Esophagus muscularis mucosa (tissue), 4 donors: ENCODE measurements at places on chromosomes 2 and 18. TPM values are rescaled to one million over a fixed set of nuclear protein-coding genes. Genes with fewer than 3 reads are reported as not detected.

DNA sequence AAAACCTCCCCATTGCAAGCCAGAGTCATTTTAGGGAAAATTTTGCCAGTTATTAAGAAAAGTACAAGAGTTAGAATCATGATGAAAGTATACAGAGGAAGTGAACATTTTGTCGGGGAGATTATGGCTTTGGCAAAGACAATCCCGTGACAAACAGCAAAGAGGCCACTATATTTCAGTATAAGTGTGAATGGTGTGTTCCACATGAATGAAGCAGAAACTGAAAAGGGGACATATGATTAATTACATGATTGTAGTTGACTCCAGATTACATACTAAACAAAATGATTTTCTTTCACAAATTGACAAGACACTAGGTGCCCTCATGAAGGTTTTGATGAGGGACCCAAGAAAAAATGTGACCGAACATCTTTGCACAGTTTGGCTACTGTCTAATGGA, 42.0 kb downstream of the SP140 start:
- DNase-seq: no peak

DNA sequence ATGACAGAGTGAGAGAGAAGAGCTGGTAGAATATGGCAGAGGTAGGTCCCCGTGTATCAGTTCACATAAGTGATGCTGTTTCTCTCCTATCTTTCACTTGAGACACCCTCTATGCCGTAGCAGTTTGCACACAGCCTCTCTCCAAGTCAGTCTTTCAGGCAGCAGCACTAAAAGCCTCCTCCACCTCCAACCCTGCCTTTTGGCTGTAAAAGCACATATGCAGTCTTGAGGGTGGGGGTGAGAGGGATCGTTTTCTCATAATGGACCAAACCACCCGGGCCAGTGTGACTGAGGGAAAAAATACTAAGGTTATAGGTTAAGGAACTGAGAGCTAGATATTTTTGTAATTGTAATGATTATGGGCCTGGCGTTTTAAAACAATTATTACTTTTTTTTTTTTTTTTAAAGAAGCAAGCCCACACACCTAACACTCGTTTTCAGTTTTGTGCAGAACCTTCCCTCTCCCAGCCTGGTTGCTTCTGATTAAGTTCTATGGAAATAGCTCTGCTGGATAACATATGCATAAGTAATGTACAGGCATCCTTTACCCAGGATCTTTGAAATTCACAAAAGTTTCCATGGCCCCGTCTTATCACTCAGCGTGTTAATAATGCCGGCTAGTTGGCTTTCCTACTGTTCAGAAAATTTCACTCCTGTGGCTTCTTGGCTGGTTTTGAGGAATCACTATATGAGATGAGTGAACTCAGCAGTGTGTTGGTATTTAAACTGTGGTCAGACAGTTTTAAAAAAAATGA, 112.2 kb upstream of the MEIS1 start:
- DNase-seq: no peak

GRCh38 chr2:121360566-121361300, 75.7 kb upstream of the TFCP2L1 start:
- no peak for DNase-seq

DNA sequence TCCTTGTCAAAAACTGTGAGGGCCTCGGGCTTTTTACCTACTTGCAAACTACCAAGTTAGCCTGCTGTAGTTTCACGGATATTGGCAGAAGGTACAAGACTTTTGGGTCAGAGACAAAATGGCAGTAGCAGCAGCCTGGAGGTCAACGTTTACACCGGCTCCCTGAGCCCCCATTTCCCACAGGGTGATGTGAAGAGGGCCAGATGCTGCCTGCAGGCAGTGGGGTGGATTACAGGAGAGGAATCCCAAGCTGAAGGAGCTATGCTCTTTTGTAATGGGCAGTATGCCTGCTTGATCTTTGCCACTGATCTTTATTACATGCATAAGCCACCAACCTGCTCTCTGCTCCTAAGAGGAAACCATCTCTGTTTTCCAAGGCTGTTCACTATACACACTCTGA, 29.5 kb upstream of the SP5 start:
- no peak for DNase-seq

DNA sequence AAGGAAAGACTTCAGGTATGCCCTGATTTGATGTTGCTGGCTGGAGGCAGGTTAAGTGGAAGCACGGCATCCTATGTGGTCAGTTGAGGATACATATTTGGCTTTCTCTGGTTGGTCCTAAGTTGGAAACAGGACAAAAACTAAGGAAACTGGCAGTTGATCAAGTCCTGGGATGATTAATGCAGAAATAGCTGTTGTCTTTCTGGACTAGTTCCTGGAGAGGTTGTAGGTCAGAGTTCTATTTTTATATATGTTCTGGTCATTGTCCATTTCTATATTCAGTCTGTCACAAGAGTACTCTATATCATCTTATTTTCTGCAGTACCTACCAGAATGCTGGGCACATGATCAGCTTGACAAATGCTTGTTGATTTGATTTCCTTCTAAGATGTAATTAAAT, 4.0 kb upstream of the SLC35F5 start:
- no peak for DNase-seq

DNA sequence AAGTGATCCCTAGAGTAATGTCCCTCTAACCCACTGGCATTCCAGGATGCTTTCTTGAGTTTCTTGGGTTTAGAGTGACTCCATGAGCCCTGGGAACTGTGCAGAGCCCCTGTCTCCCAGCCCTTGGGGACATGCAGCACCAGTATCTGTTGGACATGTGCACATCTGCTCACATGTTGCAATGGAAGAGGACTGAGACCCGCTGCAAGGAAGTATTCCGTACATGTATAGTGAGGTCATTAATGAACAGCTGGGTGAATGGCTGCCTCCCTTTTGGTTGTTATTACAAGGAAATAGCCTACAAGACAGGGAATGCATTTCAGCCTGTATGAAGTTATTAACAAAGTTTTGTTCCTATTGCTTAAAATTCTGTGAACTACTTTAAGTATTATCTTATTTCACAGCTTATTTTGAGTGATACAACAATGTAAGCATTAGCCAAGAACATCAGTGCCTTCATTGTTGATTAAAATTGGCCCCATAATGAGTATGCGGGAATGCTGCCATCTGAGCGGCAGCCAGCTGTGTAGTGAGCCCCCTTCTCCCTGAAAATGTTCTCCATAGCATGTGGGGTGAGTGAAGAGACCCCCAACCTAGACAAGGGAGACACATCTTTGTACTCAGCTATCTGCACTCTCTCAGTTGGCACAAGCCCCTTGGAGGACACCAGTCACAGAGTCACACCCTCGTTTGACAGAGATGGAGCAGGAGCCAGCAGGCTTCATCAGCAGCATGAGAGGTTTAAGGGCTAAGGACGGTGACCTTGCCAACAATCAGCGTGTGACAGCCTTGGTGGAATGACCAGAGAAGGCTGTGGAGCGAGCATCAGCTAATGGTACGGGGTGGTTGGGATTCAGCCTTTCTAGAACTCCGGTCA, 87.4 kb downstream of the FAM210A start:
- DNase-seq: no peak

- no peak for DNase-seq
Observed at GRCh38 chr2:178237488-178238153, 43.3 kb downstream of the OSBPL6 start.

DNA sequence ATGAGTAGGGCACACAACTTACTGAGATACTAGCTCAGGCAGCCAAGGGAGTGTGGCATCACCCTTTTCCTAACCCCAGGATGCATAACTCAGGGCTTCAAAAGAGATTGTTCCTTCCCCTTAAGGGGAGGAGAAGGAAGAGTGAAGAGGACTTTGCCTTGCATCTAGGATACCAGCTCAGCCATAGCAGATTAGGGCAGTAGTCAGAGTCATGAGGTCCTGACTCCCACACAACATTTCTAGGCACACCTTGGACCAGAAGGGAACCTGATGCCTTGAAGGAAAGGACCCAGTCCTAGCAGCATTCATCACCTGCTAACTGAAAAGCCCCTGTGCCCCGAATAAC, 1433.2 kb upstream of the TMEFF2 start:
- DNase-seq: no peak

- DNase-seq: peak; percentile 72
Observed at GRCh38 chr2:238657132-238658053, 190.5 kb upstream of the TWIST2 start.

DNA sequence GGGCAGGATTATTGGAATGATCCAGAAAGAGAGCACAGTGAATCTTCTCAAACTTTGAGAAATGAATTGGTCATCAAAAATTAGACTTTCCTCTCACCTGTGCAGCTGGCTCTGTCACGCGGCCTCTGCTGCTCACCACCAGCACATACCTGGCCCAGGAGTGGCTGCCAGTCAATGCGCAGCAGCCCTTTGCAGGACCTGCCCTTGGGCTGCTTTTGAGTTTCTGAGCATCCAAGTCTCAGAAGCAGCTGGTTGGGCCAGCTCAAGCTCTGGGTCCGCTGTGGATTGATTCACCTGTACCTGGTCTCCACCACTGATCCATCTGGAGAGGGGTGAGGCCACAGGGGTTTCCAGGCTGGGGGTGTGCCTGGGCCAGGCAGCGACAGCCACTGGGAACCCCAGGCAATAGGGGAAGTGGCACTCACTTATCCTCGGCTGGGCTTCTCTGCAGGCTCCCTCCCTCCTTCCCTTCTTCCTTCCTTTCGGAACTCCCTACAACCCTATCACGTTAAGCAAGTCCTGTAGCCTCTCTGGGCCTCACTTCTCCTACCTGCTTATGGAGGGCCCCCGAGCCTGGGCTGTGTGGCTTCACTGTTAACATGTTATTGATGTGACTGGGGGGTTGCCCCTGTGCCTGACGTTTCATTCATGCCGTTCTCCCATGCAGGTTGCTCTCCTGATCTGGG, 48.1 kb downstream of the SH3BP4 start:
- no peak for DNase-seq

GRCh38 chr18:801137-801536, 10.9 kb downstream of the YES1 start:
- DNase-seq: no peak

DNA sequence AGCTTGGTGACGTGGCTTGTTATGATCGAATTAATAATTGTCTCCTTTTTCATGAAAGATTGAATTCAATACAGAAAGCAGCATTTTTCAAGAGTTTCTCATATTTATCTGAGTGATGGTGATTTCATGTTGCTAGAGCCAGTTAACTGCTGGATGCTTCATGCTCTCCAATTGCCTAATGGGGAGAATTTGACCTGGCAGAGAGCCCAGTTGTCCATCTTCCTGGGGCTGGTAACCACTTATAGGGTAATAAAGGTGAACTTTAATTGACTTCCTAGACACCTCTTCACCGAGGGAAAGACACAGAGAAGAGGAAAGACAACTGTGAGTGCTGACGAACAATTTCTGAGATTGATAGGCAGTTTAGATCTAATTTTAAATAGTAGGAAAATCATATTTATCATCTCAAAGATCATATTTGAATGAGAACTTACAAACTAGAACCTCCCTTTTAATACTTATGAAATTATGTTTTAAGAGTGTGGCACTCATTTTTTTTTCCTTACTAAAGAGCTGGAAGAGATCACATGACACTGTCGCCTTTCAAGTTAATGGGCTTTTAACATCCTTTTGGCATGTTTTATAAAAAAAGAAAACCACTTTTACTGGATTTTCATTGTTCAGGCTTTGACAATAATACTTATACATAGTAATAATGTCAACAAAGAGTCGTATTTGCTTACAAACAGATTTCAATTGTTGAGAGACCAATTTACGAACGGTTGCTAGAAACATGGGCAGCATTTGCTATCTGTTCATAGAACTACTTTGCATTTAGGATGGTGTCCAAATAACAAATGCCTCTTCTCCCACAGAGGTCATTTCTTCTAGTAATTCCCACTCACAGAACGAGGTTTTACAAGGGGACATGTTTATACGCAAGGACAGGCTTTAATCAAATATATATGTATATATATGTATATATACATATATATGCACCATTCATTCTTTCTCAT, 153.3 kb downstream of the RAPGEF4 start:
- DNase-seq: peak; percentile 64

DNA sequence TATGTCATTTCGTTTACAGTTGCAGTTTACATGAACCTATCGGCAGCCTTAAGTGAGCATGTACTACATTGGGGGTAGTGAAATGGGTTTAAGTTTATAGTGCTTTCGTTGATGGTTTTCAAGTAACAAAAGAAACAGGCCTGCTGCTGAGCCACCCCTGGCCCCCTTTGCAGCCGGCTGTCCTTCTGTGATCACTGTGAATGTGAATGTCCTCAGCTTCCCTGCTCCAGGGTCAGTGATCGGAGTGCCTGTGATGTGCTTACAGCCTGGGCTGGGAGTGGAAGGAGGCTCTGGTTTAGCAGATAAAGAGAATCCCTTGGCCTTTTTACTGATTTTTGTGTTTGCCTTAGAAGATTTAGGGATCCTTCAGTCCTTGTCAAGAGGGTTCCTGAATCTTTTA, 154.2 kb downstream of the FAM210A start:
- DNase-seq: no peak

DNA sequence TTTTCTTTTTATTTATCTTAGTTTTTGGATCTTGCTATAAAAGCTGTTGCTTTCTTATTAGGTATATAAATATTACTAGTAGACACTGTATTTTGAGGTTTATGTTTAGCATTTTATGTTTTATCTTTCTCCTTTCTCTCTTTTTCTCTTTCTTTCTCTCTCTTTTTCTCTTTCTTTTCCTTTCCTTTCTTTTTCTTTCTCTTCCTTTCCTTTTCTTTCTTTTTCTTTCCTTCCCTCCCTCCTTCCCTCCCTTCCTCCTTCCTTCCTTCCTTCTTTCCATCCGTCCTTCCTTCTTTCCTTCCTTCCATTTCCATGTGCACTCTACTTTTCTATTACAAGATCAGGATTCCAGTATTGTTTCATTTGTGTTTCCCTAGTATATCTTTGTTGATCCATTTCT, 814.8 kb downstream of the KCNJ3 start:
- DNase-seq: no peak

DNA sequence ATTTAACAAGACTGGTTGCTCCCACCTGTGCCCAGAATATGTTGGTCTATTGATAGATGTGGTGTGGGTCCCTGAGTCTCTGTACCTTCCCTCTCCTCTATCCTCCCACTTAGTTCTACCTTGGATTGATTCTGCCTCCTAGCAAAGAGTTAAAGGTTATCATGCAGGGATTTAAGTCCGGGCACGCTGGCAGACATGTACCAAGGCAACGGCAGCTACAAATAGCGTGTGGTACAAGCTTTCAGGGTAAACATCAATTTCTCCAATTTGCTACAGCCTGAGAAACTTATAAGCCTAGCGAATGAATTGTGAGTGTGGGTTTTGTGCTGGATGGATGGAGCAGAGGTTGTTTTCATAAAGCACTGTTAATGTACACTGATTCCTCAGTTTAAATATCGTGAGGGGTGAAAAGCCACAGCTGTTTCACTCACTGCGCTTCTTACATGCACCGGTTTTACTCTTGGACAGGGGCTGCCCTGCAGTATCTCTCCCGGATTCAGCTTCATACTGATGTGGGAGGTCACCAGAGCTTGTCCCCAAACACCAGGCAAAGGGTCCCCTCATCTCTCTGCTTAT, 289.8 kb downstream of the ICOS start:
- DNase-seq: no peak

Gene PUS10
- 3.2 TPM for total RNA-seq

Gene QPCT
- total RNA-seq: 1.2 TPM

Gene GPN1
- 22.5 TPM for total RNA-seq

Gene PRKRA
- 75.2 TPM for total RNA-seq

Gene SCN7A
- total RNA-seq: 109 TPM

Gene MALT1
- 27.5 TPM for total RNA-seq

Gene SNRPD1
- 7.8 TPM for total RNA-seq

Gene SELENOI
- total RNA-seq: 11.2 TPM

Gene LOXL3
- 7.1 TPM for total RNA-seq

Gene TCF7L1
- total RNA-seq: 8.7 TPM

Gene TUBB8B
- not detected for total RNA-seq

Gene DYNAP
- not detected for total RNA-seq
